Adrenal gland (tissue), 19 donors: ENCODE measurements at places on chromosomes 6 and 20. TPM values are rescaled to one million over a fixed set of nuclear protein-coding genes. Genes with fewer than 3 reads are reported as not detected.

Gene PPIL1
- 71.4 TPM for total RNA-seq

Gene CCN5
- 24.5 TPM for total RNA-seq

Gene GPX5
- not detected for total RNA-seq

Gene OR2J3
- not detected for total RNA-seq

DNA sequence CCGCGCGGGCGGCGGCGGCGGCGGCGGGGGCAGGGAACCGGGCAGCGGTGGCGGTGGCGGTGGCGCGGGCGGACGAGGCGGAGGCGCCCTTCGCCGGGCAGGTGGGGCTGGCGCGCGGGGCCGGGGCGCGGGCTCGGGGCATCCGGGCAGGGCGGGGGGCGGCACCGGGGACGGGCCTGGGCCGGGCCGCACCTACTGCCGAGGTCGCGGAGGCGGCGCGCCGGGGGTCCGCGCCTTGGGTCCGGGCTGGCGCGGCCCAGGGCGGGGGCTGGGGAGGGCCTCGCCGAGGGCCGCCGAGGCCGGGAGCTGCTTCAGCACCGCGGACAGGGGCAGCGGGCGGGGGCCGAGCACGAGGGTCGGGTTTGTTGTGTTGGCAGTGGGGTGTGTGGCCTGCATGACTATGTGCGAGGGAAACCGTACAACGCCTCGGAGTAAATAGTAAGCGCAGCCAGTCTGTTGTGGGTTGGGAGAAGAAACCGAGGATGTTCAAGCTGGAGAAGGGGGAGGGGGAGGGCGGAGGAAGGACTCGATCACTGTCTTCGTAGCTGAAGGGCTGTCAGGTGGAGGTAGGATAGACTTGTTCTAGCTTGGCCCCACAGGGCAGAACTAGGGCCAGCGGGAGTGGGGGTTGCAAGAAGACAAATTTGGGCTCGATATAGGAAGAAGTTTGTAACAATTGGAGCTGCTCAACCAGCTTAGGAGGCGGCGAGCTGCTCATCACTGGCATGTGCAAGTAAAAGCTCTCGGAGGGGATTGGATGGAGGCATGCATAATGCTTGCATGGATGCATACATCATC lies 593 bp downstream of the MMP24 start:
- H3K4me1 ChIP-seq: peaks cover 4% of the 10 kb centered on the region
- peak; percentile 58 for DNase-seq
- H3K36me3 ChIP-seq: no peaks in the 10 kb centered on the region
- no peak overlapping the region for H3K27ac ChIP-seq

GRCh38 chr6:104896914-104897313 lies 37.2 kb upstream of the HACE1 start:
- no peak overlapping the region for H3K4me3 ChIP-seq
- DNase-seq: no peak
- H3K27ac ChIP-seq: no peak overlapping the region
- H3K36me3 ChIP-seq: no peaks in the 10 kb centered on the region
- H3K27me3 ChIP-seq: no peaks in the 10 kb centered on the region

GRCh38 chr6:12286373-12287110 lies 3.6 kb upstream of the EDN1 start:
- H3K4me1 ChIP-seq: peaks cover 3% of the 10 kb centered on the region
- H3K27ac ChIP-seq: no peak overlapping the region
- no peak overlapping the region for H3K4me3 ChIP-seq
- DNase-seq: no peak
- H3K27me3 ChIP-seq: no peaks in the 10 kb centered on the region

- DNase-seq: no peak
- H3K27ac ChIP-seq: no peak overlapping the region
- H3K27me3 ChIP-seq: no peaks in the 10 kb centered on the region
- H3K4me1 ChIP-seq: peaks cover 4% of the 10 kb centered on the region
Observed at GRCh38 chr6:43078691-43079090, 2.6 kb downstream of the PTK7 start.

GRCh38 chr20:37253087-37253486 lies 8.5 kb downstream of the GHRH start:
- no peaks in the 10 kb centered on the region for H3K27me3 ChIP-seq
- H3K27ac ChIP-seq: no peak overlapping the region
- no peak overlapping the region for H3K4me3 ChIP-seq
- no peak for DNase-seq
- H3K36me3 ChIP-seq: no peaks in the 10 kb centered on the region

GRCh38 chr6:44641344-44642031 lies 254.0 kb downstream of the CDC5L start:
- no peaks in the 10 kb centered on the region for H3K4me1 ChIP-seq
- H3K27me3 ChIP-seq: peaks cover 4% of the 10 kb centered on the region
- H3K36me3 ChIP-seq: no peaks in the 10 kb centered on the region

DNA sequence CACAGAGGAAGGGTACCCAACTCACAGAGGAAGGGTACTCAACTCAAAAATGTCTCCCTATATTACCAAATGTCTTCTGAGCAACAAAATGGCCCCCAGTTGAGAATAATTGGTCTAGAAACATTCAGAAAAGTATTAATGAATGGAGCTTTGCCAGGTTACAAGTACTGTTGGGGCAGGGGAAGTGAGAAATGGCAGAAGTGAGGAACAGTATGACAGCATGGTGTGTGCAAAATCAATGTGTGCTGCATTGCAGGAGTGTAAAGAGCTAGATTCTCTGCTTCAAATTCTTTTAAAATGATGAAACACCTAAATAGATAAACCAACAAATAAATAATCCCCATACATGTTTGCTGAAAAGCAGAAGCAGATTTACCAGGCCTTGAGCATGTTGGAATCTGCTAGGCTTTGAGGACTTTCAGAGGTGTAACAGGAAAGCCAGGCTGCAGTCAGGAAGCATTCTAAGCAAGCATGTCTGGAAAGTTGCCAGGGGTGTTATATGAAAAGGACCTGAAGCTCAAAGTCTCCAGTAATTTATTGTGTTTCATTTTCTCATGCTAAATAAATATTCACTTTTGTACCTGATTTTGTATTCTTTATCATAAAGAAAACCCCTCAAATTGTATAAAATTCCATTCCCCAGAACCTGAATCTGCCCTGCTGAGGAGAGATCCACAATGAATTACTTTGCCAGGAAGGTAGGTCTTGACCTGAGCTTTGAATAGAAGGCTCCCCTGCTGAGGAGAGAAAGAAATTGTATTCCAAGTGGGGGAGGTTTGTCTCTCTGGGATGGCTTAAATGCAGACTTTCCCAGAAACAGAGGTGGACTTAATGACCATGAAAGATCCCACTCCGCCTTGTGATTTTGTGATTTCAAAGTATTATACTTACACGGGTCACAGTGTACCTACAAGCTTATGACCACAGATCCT lies 265.0 kb upstream of the MARCKS start:
- H3K27me3 ChIP-seq: no peaks in the 10 kb centered on the region
- H3K4me1 ChIP-seq: no peaks in the 10 kb centered on the region
- DNase-seq: peak; percentile 23
- no peaks in the 10 kb centered on the region for H3K36me3 ChIP-seq

- no peaks in the 10 kb centered on the region for H3K27me3 ChIP-seq
- H3K36me3 ChIP-seq: no peaks in the 10 kb centered on the region
- no peak overlapping the region for H3K4me3 ChIP-seq
- no peaks in the 10 kb centered on the region for H3K4me1 ChIP-seq
Observed at GRCh38 chr6:4466769-4467480, 309.3 kb upstream of the CDYL start.

Gene MRPS18A
- 119 TPM for total RNA-seq

GRCh38 chr20:8627340-8628004 lies 441.4 kb upstream of the PLCB4 start:
- no peaks in the 10 kb centered on the region for H3K27me3 ChIP-seq
- no peak overlapping the region for H3K4me3 ChIP-seq
- no peaks in the 10 kb centered on the region for H3K4me1 ChIP-seq
- H3K27ac ChIP-seq: no peak overlapping the region

DNA sequence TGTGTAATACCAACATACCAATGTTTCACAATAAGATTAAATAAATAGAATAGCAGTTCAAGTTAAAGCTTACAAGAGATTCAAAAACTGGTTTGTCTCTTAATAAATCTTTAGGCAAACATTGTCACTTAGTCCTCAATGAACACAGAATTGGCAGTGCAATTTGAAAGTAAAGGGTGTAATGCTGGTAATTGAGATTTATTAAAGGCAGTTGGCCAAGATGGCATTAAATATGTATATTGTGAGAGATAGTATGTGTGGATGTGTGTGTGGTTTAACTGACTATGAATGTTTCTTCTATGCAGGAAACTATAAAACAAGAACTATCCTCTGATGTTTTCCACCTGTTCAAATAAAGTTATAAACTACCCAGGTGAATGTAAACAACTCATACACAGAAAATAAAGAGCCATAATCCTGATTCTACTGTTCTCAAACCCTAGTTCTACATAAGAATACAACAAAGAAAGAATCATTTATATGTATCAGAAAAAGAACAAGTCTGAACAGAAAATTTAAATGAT lies 267.9 kb upstream of the PTCHD4 start:
- H3K36me3 ChIP-seq: no peaks in the 10 kb centered on the region
- H3K4me1 ChIP-seq: no peaks in the 10 kb centered on the region
- no peaks in the 10 kb centered on the region for H3K27me3 ChIP-seq
- H3K4me3 ChIP-seq: no peak overlapping the region
- no peak overlapping the region for H3K27ac ChIP-seq

- H3K27me3 ChIP-seq: peaks cover 6% of the 10 kb centered on the region
- no peaks in the 10 kb centered on the region for H3K4me1 ChIP-seq
- no peaks in the 10 kb centered on the region for H3K36me3 ChIP-seq
- H3K27ac ChIP-seq: no peak overlapping the region
Observed at GRCh38 chr6:18270216-18270615, 5.9 kb upstream of the DEK start.

Gene HAO1
- total RNA-seq: not detected

- H3K36me3 ChIP-seq: no peaks in the 10 kb centered on the region
- no peak overlapping the region for H3K4me3 ChIP-seq
- no peaks in the 10 kb centered on the region for H3K4me1 ChIP-seq
- DNase-seq: no peak
- H3K27me3 ChIP-seq: peaks cover 8% of the 10 kb centered on the region
- no peak overlapping the region for H3K27ac ChIP-seq
Observed at GRCh38 chr20:57335392-57335791, 5.8 kb downstream of the SPO11 start.

Gene NKX2-4
- total RNA-seq: not detected

Gene NTSR1
- total RNA-seq: not detected

Gene SLC32A1
- total RNA-seq: not detected

GRCh38 chr6:165049362-165049761 lies 260.0 kb downstream of the C6orf118 start:
- DNase-seq: no peak
- no peak overlapping the region for H3K4me3 ChIP-seq
- H3K27me3 ChIP-seq: peaks cover 4% of the 10 kb centered on the region
- H3K4me1 ChIP-seq: no peaks in the 10 kb centered on the region
- H3K27ac ChIP-seq: no peak overlapping the region

Gene FOXC1
- total RNA-seq: 8.1 TPM

GRCh38 chr20:51446656-51447055 lies 95.9 kb downstream of the NFATC2 start:
- H3K27me3 ChIP-seq: no peaks in the 10 kb centered on the region
- no peak overlapping the region for H3K4me3 ChIP-seq
- no peak overlapping the region for H3K27ac ChIP-seq
